ENCODE measurements at places on chromosomes 6 and 20.

GRCh38 chr20:45361793-45362192, 1.2 kb upstream of the SYS1 start:
- DNase-seq = no peak

- DNase-seq = no peak
These were observed 131.3 kb upstream of the OGFRL1 start for GRCh38 chr6:71157345-71157744.

GRCh38 chr6:91097364-91097763, 510.5 kb upstream of the MAP3K7 start:
- DNase-seq = no peak

DNA sequence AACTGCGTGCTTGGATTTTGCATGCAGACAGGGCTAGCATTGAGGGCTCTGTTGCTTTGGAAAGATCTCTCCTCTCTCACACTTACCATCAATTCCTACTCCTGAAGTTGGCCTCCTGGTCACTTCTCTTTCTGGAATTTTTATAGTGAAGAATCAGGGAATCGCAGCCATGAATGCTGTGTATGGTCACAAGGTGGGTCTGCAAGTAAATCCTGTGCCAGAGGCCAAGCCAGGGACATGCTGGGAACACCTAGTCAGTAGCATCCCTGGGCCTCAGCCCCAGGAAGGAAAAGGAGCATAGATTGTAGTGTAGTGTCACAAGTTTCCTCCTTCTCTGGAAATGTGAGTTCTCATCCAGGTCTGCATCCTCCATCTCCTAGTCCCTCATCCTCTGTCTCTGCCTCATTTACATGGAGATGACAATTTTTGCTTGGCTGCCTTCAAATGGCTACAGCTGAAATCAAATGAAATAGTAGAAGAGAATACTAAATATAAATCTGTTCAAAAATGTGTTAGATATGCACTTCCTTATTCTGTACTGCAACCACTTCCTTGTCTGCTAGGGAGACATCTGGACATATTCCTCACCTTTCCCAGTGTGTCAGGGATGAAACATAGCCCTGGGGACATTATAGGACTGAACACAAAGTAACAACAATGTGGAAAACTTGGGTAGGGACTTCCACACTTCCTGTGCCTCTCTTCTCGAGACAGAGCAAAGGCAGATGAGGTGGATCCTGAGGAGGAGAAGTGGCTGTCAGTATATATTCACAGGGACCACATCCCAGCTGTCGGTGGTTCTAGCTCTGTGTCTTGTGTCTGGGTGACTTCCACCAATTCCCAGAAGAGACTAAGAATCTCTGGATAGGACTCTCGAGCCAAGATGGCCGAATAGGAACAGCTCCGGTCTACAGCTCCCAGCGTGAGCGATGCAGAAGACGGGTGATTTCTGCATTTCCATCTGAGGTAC, 17.0 kb downstream of the CST9 start:
- DNase-seq = no peak

DNA sequence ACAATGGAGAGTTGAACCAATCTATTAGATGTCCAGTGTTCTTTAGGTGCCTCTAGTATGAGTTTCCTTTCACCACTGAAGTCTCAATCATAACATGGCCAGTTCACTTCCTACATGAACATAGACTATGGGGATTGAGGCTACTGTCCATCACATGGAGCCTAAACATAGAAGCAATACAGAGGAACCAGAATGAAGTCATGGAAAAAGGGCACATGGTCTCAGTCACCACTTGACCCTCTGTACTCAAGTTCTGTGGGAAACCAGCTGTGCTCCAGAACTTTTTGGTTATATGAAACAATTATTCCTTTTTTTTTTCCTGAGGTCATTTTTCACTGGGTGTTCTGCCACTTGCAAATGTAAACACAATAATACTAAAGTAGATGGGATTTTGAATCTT, 762.5 kb downstream of the CBLN4 start:
- no peak for DNase-seq

- no peak for DNase-seq
These were observed 251.6 kb upstream of the TAB2 start for GRCh38 chr6:149065658-149066556.

Data from NCI-H226 (cell line).